ENCODE measurements at places on chromosomes 5 and 9.

DNA sequence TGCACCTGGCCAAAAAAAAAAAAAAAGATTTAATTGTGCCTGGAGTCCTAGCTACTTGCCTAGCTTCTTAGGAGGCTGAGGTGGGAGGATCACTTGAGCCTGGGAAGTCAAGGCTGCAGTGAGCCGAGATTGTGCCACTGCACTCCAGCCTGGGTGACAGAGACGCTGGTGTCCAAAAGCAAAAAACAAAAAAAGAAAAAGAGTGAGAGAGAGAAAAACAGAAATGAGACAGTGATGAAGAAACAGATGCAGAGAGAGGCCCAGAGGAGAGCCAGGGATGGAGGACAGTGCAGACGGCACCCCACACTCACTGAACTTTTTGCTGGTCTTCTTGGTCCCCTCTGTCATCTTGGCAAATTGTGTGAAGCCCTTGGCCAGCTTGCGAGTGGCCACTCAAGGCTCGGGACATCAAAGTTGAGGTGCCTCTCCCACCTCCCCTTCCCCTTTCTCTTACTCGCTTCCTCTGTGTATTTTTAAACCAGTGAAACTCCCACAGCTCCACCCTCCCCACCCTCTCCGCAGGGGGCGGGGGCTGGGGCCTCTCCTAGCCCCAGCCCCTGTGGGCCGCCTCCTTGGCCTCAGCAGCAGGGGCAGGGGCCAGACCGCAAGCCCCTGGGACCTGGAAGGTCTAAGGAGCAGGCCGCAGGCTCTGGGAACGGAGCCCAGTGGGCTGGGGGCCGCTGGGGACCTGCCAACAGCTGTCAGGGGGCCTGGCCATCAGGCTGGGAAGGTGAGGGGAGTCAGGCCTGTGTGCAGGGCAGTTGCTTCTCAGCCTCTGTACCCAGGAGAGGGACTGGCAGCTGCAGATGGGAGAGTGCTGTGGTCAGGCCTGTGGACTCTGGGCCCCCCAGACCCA is at the start of gene SH2D3C:
Gene SH2D3C (minus strand): TSS at position 387 of the 856 bp plus-strand sequence. CDS start 39 bp downstream, at position 348.
- peak; percentile 60 for DNase-seq

- DNase-seq, result no peak
Observed at GRCh38 chr9:129185991-129186390, 7.9 kb upstream of the IER5L start.

DNA sequence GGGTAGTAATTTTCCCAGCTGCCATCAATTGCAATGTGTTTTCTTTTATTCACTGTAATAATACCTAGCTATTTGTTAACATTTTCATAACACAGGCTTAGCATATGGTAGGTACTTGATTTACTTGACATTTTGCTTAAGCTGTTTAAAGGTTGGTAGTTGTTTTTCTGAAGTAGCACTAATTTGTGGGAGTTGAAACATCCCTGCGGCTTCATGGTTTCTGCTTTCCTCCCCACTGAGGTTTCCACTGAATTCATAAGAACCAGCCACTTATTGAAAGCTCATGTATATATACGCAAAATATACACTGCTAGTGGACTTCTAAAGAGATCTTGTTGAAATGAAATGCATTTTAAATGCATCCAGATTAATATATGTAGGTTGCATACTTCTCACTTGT is 559.9 kb downstream of the TLE4 start:
- no peak for DNase-seq

GRCh38 chr5:124650951-124651662 is 95.3 kb downstream of the ZNF608 start:
- no peak for DNase-seq

GRCh38 chr5:95836544-95836943 is 14.0 kb upstream of the GLRX start:
- no peak for DNase-seq

- no peak for DNase-seq
Observed at GRCh38 chr9:74847478-74848152, 40.1 kb downstream of the TRPM6 start.

DNA sequence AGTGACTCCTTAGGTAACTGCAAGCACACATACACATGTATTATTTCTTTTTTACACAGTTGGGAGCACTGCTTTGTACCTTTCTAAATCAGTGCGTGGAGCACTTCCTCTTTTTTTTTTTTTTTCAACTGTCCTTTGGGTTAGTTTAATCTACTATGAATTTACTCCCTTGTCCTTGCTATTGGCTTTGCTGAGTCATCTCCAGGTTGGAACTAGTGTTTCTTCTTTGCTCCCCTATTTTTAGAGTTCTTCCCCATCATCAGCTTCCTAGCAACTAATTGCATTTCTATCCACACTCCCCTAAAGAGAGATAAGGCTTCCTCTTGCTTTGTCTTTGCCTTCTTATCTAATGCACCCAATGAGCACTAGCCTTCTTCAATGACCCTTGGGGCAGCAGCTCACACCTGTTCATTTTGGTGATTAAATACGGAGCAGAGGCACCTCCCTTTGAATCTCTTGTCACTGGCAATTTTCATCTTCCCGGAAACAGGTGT is 24.3 kb downstream of the S100Z start:
- no peak for DNase-seq

- DNase-seq, result no peak
Observed at GRCh38 chr5:72015103-72015548, 92.1 kb upstream of the MAP1B start.

- DNase-seq, result no peak
Observed at GRCh38 chr5:56565644-56566043, 249.7 kb upstream of the MAP3K1 start.

- no peak for DNase-seq
Observed at GRCh38 chr9:129624947-129625346, 1.0 kb upstream of the NTMT1 start.

Measured in pancreas (tissue), 10 donors.